ENCODE measurements at places on chromosomes 7 and 10.

- DNase-seq = no peak
These were observed 103.3 kb upstream of the POT1 start for GRCh38 chr7:125032943-125033342.

DNA sequence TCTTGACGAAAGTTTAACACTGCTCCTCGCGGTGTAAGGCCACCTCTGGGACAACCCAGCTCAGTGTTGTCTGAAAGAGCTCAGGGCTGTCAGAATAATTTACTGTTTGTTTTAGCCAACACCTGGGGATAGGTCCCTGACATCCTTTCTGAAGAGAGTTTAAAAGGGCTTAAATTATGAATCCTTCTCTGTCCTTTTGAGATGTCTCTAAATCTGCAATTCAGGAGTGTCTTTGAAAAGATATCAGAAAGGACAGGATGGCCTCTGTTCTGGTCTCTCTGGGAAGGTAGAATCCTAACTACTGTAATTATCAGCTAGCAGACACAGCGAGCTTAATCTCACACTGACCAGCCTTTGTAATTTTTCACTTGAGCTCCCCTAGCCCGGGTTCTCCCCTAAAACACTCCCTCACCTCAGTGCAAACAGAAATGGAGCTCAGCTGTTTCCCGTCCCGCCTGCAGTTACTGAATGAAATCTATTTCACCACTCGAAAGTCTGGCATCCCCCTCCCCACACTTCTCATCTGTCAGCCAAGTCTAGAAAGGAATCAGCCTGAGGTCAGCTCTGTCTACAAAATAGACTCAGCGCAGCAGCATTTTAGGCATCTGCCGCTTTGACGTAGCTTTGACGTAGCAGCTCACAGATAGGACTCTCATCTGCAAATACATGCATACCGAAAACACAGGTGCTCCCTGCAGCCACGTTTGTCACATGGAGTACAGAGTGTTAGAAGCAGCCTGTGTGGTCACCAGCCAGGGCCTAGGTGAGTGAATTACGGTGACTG, 4.8 kb downstream of the DYNC2I1 start:
- no peak for DNase-seq

DNA sequence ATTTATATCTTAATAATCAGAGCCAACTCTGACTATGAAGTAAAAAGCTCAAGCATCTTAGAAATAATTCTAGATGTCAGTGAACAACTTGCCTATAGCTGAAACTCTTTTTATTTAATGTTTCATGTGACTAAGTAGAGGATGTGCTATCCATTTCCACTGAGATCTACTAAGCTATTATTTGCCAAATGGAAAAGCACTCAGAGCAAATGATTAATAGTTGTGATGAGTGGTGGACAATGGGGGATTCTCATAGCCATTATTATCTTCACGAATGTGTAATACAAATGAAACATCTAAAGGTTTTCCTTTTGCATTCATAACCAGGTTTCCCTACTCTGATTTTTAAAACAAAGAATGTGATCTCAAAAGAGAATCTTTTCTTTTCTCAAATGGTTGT, 126.6 kb upstream of the GNAI1 start:
- DNase-seq = no peak

- DNase-seq = no peak
These were observed 51.3 kb downstream of the HIPK2 start for GRCh38 chr7:139726485-139726869.

DNA sequence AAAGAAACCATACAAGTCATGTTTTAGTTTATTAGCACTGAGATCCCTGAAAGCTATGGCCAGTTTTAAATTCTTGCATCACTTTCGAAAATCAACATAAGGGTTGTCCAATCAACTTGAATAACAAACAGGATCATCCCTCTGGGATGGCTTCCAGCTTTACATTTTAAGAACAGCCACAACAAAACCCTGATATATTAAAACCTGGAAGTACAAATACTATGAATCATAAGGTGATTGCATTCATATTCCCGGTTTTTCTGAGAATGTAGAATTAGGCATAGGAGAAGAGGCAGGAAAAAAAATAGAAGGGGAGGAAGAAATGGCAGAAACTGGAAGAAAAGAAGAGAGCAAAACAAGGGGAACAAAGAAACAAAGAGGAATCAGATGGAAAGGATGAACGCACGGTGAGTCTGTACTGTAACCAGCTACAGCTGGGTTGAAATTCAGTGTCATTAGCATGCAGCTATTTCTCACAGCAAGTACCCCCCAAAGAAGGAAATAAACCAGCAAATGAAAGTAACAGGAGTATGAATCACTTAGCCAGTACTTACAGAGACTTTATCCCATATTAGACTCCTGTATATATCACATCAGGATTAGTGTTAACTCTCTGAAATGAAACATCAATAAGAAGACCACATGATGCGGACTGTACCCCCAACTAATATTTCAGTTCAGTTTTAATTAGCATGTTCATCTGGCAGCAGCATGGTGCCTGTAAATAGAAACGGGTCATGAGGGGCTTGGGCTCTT, 301.3 kb downstream of the RNLS start:
- no peak for DNase-seq

DNA sequence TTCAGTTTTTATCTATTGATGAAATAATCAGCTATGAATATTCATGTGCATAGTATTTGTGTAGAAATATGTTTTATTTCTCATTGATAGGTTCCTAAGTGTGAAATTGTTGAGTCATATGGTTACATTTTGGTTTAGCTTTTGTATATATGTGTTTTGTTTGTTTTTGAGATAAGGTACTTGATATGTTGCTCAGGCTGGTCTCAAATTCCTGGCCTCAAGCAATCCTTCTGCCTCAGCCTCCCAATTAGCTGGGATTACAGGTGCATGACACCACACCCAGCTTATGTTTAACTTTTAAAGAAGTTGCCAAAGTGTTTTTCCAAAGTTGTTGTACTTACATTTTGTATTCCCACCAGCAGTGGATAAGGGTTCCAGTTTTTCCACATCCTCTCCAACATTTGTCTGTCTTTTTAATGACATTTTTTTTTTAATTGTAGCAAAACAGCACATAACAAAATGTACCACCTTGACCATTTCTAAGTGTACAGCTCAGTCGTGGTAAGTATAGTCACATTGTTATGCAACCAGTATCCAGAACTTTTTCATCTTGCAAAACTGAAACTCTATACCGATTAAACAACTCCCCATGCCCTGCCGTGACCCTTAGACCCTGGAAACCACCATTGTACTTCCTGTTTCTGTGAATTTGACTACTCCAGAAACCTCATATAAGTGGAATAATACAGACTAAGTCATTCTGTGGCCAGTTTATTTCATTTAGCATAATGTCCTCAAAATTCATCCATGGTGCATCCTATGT, 12.6 kb upstream of the UBE2D1 start:
- DNase-seq = no peak

GRCh38 chr10:106799776-106800175, 364.7 kb downstream of the SORCS1 start:
- no peak for DNase-seq

Measured in activated naive CD4-positive, alpha-beta T cell (primary cell).